ENCODE measurements at places on chromosomes 1 and 21. TPM values are rescaled to one million over a fixed set of nuclear protein-coding genes. Genes with fewer than 3 reads are reported as not detected.

Gene NT5C1A
- not detected for total RNA-seq

Gene SLC25A34
- 0.35 TPM for total RNA-seq

Gene DEPDC1
- total RNA-seq, result 12.2 TPM

Gene ADAM30
- total RNA-seq, result not detected

Gene COL24A1
- total RNA-seq, result 0.03 TPM

Gene CLCNKA
- total RNA-seq, result 0.06 TPM

Gene LRRC3
- total RNA-seq, result 1.9 TPM

Gene LCE1D
- total RNA-seq, result not detected

Gene SPATA21
- 0.06 TPM for total RNA-seq

Gene ZNF695
- 1.8 TPM for total RNA-seq

Gene SLC35F3
- total RNA-seq, result 3.8 TPM
